ENCODE measurements at places on chromosomes 2 and 18. TPM values are rescaled to one million over a fixed set of nuclear protein-coding genes. Genes with fewer than 3 reads are reported as not detected.

- H3K27ac ChIP-seq, result no peak overlapping the region
- no peaks in the 10 kb centered on the region for H3K4me1 ChIP-seq
- DNase-seq, result no peak
- no peak overlapping the region for H3K4me3 ChIP-seq
Measured at GRCh38 chr18:1133541-1133940, 228.9 kb downstream of the ADCYAP1 start.

DNA sequence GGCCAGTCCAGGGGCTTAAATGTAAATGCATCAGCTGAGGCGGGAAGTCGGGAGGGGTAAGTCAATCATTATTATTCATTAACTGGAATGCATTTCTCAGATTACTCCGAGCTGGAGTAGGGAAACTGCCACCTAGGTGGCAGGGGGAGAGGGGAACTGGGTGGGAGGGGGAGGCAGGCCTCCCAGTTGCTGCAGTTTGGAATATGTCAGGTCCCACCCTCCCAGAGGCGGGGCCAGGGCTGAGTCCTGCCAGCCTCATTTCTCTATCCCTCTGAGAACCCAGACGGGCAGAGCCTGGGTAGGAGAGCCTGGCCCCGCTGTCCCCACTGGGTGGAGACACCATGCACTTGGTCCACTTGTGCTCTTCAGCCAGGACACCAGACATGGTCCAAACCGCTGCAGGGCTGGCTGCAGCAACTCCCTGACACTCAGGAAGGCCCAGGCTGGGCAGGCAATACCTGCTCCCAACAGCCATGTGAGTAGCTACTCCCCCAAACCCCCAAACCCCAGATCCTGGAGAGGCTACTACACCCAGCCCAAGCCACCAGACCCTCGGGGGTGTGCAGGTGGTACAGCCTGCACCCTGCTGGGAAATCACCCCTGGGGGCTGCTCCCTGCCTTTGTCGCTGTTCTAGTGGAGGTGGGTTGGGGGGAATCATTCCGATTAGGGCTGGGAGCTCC, at the start of gene GPBAR1:
GPBAR1 (plus strand) TSS at position 274 of the 681 bp plus-strand sequence. CDS start 1,710 bp downstream, outside the sequence.
- peaks cover 12% of the 10 kb centered on the region for H3K36me3 ChIP-seq
- H3K4me1 ChIP-seq, result peaks cover 24% of the 10 kb centered on the region
- DNase-seq, result no peak
- H3K27ac ChIP-seq, result peak within 1 kb of the TSS; percentile 36

GRCh38 chr2:5453220-5454050, 238.7 kb upstream of the SOX11 start:
- H3K36me3 ChIP-seq, result no peaks in the 10 kb centered on the region
- no peaks in the 10 kb centered on the region for H3K4me1 ChIP-seq
- H3K27ac ChIP-seq, result no peak overlapping the region
- no peaks in the 10 kb centered on the region for H3K27me3 ChIP-seq

The ANKRD30BL gene
- not detected for total RNA-seq

The CD8B2 gene
- 3.7 TPM for total RNA-seq
